Body of pancreas (tissue), 4 donors: ENCODE measurements at places on chromosomes 5 and 9. TPM values are rescaled to one million over a fixed set of nuclear protein-coding genes. Genes with fewer than 3 reads are reported as not detected.

- peak; percentile 59 for DNase-seq
Measured at GRCh38 chr5:35436400-35437057, 181.1 kb upstream of the SPEF2 start.

DNA sequence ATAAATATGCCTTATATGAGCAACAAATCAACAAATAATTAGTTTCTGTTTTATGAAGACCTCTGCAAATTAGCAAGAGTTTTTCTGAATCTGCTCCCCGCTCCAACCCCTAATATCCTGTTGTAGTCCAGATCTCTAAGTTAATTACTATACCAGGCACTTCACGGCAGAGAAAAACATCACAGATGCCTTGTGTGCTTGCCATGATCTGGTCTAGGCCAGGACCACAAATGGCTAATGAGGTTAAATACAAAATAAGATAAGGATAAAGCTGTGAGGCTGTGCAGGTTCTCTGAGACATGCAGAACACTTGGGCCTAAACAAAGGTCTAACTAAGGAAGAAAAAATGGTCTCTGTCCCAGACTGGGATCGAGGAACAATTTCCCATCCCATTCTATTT is 150.8 kb downstream of the SLIT3 start:
- DNase-seq = no peak

DNA sequence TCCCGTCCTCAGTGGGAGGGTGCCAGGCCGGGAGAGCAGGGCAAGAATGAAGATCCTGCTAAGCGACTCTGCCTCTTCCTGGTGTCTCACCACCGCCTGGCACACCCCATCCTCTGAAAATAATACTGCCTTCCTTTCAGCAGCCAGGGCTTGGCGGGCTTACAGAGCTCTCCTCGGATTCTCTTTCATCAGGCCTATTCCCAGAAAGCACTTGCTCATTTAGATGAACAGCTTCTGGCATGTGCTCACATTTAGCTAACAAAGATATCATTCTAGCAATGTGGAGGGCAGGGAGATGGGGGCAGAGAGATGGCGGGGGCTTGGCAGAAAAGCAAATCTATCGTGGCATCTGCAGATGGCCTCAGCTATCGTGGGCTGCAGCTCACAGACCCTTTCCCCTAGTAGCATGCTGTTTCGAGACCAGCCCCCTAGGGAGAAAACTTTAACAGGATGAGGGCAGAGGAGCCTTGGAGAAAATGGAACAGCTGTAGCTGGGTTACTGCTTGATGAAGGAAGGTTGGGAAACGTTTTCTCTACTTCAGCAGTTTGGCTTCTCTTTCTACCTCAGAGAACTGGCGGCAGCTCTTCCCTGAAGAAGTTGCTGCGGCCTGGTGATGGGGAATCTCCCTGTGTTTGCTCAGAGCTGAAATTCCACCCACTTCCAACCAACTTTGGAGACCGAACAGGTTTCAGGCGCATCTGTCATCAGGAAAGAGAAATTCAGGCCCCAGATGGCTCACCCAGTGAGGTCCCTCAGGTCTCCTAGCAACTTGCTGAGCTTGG is 102.1 kb downstream of the TMEM174 start:
- DNase-seq = no peak

Gene LCN1
- not detected for total RNA-seq

Gene TYRP1
- not detected for total RNA-seq
